Kidney glomerular epithelial cell (primary cell): ENCODE measurements at places on chromosomes 16 and 17.

DNA sequence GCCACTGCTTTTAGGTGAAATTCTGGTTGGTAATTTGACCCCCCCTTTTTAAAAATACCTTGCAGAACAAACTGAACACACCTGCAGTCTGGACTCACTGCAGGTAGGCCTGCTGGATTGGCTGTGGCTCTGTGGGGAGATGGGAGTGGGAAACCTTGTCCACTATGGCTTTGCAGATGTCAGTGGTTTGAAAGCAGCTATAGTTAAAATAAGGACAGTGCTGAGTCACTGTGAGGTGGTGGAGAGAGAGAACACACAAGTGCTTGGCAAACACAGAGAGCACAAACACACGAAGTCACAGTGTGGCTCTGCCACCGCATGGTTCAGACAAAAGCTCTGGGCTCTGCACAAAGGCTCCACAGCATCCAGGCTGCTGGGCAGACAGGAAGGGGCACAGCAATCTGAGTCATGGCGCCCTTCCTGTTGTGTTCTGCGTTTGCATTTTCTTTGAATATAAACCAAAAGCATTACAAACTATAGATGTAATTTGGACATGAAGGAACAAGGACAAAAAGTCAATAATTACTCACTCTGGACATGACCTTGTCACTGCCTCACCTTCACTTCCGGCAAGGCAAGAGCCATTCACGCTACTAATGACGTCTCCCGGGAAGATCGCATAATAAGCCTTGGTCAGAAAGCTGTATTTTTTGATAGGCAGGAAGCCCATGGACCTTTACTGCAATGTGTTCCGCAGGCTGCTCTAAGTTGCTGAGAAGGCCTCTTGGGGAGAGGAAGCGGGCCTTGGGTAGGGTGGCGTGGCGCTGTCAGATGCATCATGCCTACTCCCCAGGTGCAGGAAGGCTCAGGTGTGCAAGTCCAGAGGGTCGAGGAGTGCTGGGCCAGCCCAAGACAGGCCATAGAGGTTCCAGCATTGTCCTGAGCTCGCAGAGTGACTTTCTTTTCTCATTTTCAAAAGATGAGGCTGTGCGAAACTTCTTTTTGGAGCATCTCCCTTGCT is 60.1 kb upstream of the MED9 start:
- DNase-seq = no peak

DNA sequence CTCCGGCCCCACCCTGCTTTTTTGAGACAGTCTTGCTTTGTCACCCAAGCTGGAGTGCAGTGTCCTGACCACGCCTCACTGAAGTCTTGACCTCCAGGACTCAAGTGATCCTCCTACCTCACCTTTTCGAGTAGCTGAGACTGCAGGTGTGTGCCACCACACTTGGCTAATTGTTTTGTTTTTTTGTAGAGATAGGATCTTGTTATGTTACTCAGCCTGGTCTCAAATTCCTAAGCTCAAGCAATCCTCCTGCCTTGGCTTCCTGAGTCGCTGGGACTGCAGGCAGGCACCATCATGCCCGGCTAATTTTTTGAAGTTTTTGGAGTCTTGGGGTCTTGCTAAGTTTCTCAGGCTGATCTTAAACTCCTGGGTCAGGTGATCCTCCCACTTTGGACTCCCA is 206.7 kb downstream of the SHISA9 start:
- DNase-seq = no peak

DNA sequence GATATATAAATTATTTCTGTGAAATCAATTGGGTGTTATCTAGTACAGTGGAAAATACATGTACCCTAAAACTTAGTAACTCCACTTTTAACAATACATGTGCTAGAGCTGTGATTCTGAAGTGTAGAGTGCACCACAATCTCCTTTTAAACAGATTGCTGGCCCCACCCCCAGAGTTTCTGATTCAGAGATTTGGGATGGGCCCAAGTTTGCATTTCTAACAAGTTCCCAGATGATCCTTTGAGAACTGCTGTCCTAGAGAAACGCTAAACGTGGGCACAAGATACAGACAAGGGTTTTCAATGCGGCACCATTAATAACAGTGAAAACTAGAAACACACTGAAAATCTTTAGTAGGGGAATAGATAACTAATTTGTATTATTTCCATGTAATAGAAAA is 49.2 kb downstream of the NXPH3 start:
- no peak for DNase-seq

DNA sequence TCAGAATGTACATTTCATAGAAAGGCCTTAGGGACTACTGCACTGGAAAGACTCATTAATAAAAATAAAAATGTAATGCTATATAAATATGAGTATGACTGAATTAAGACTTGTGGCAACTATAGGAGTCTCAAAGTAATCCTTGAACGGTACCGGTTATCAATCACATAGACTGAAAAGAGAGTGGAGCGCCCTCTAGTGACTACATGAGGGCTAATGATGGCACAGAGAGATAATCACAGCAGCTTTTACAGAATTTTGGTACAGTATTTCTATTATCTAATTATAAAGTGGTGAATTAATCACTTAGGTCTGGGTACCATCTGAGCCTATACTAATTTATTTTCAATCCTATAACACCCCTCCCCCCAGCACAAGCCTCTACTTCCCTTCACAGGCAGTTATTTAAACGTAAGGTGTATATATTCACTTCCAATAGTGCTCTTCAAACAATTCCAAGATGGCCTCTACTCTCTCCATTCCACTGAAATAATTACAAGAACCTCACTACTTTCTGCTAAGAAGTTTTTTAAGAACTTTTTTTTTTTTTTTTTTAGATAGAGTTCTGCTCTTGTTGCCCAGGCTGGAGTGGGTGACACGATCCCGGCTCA is 40.7 kb upstream of the ANKFY1 start:
- peak; percentile 74 for DNase-seq

GRCh38 chr17:53633856-53634255 is 188.9 kb upstream of the KIF2B start:
- DNase-seq = no peak

DNA sequence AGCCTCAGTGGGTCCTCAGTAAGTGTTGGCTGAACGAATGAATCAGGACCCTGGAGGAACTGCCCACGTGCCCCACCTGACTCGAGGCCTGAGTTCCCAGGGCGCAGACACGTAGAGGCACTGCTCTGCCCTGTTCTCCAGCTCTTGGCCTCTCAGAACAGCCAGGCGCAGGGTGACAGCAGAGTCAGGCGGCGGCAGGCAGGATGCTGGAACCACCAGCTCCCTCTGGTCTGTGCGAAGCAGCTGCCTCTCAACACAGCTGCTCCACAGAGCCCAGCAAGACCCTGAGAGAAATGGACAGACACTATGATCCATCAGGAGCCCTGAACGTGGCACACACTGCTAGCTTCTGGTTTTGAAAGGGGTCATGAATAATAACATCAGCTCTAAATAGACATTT is 53.1 kb upstream of the BCO1 start:
- DNase-seq = no peak

DNA sequence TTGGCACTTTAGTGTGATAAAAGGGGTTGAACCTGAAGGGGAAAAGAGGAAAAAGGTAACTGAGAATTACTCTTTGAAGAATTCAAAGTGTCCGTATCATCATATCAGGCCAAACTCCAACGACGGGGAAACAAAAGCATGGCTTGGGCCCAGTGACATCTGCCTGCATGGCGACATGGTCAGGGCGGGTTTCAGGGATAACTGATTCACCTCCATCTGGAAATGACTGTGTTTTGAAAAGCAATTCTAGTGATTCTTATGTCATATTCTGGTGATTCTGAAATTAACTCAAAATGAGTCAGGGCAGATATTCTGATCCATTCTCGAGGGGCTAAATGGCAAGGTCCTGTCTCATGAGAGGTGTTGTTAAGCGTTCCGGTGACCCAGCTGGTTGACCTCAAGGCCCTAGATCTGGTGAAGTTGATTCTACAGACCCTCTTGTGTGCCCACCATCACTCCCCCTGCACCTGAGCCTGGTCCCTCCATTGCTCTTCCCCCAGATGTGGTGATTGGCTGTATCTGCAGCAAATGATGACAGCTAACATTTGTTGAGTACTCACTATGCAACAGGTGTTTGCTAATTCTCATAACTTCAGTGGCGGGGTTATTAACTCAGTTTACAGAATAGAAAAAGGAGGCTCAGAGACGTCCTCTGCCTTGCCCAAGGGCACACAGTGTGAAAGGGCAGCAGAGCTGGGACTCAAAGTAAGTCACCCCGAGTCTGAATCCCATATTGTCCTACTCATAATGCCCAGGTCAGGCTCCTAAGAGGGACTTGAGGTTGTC is 251.8 kb downstream of the MAF start:
- DNase-seq = no peak

DNA sequence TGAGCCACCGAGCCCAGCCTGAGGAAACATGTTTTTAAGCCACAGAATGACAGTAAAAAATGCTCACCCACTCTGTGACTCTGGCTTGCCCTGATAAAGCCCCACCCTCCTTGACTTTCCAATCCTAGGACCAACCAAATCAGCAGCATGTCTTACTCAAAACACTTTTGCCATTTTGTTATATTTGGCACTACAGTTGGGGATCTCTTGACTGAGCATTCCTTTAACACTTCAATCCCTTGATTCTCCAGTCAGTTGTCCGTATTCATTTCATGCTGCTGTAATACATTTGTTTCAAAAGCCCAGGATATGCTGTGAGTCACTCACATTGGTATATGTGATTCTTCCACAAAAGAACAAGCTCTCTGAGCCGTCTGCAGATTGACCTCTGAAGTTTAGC is 8.2 kb downstream of the MYH3 start:
- no peak for DNase-seq
